SHP77 treated with DMSO at 0.1 percent for 48 hours (cell line): ENCODE measurements at places on chromosomes 3 and 15.

DNA sequence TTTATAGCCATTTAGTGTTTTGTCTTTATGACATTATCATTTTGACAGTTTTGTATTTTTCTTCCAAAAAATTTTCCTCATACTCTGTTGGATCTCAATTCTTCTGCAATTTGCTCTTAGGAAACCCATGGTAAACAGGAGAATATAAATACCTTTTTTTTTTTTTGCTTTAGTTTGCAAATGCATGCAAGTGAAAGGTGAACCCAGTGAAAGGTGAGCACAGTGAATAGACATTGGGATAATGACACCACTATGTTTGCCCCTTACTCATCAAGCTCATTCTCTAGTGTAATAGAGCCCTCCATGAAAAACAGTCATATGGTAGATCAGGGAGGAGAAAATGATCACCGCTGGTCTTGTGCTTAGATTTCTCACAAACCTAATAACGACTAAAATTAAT, 59.0 kb upstream of the TRPC1 start:
- no peak for DNase-seq

GRCh38 chr3:45938864-45939263, 4.4 kb upstream of the CXCR6 start:
- peak; percentile 53 for DNase-seq

DNA sequence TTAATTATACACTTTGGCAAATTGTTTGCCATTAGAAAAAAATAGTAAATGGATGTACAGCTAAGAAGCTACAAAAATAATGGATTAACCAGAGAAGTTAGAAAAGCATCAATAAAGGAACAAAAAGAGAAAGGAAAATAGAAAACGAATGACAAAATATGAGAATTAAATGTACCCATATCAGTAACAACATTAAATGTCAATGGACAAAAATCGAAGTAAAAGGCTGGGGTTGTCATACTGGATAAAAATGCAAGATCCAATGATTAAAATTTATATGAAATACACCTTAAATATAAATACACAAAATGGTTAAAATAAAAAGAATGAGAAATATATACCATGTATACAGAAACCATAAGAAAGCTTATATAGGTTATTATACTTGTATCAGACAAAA, 470.6 kb downstream of the OCA2 start:
- no peak for DNase-seq

DNA sequence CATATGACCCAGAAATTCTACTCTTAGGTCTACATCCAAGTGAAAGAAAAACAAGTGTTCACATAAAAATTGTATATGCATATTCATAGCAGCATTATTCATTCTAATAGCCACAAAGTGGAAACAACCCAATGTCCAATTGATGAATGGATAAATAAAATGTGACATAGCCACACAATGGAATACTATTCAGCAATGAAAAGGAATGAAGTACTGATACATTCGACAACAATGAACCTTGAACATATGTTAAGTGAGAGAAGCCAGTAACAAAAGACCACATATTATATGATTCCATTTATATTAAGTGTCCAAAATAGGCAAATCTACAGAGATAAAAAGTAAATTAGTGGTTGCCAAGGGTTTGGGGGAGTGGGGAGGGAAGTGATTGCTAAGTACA, 70.2 kb upstream of the ACTC1 start:
- DNase-seq: no peak

GRCh38 chr15:62431817-62432216, 266.7 kb upstream of the C2CD4B start:
- no peak for DNase-seq

DNA sequence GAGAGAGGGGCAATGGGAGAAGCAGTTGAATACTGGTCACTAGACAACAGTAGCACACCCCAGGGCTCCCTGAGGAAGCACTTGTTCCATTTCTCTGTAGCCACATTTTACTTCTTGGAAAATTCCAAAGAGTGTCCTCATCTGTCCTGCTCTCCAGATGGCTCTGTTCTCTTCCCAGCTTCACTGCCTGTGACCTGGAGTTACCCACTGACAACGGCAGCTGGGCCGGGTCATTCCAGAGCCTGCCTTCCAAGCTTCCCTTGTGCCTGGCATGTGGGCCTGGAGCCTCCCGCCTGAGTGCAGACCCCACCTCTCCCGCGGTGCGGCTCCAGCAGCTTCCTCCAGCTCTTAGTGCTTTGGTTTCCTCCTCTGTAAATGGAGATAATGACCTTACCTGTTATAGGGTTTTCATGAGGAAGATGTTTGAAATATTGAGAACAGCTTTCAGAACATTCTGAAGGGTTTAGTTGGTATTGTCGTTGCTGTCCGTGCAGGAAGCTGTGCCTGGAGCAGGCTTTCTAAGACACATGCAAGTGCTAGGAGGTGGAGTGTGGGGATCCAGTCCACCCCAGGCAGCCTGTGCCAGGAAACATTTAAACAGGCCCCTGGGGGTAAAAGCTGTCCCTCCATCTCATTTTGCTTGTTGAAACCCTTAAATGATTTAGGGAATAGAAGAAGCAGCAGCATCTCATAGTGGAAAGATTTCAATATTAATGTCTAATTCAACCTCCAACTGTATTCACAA, 24.8 kb downstream of the EFCC1 start:
- no peak for DNase-seq

- no peak for DNase-seq
Measured at GRCh38 chr3:42491881-42492507, 10.4 kb upstream of the VIPR1 start.

DNA sequence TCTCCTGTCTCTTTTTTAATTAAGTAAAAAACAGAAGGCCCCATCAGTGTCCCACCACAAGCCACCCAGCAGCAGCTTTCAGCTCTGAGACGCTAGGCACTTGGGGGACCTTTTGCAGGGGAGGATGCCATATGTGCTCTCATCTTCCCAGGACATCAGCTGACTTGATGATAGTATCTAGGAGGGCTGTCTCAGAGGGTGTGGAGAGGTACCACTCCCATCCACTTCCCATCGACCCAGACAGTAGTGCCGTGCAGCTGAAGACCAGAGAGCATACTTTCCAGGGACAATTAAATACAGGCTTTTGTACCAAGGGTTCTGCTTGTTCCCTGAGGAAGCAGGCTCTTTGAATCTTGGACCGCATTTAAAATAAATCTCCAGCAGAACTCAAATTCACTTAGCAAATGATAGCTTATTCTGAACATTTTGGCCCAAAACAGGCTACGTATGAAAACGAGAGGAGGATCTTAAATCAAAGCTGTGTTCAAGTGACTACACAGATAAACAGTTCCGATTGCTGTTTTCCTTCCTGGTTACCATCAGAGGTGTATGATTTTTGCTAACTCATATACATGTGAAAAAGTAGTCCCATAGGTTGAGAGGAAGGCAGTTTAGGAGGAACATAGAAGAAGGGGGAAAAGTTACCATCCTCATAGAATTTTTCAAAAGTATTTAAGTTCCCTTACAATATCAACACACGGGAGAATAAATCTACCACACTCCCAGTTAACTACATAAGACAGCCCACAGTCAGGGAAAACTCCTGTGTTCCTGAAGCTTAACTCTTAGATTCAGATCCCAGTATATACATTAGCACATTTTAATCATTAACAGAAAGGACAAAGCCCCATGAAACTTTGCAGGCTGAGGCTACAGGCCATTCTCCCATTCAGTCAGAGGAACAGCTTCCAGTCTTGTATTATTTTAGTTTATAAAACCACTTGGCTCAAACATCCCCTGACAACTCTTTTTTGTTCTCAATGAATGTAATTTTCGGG, 9.5 kb downstream of the WNT5A start:
- no peak for DNase-seq

- no peak for DNase-seq
Measured at GRCh38 chr3:151197981-151198767, 4.8 kb downstream of the GPR171 start.

DNA sequence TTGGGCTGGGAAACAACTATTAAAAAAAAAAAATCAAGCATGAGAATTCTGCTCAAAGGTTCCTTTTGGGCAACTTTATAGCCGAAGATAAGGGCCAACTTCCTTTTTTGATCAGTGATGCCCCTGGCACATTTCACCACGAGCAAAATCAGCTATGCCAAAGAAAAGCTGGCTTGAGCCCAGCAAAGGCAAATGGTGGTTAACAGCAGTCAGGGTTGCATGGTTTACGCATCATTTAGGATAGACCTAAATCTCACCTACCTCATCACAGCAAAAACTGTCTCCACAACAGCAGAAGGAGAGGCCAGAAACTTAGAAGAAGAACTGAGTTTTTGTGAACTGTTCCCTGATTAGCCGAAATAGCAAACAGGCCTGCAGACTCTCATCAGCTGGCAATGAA, 220.1 kb upstream of the CDIN1 start:
- no peak for DNase-seq

DNA sequence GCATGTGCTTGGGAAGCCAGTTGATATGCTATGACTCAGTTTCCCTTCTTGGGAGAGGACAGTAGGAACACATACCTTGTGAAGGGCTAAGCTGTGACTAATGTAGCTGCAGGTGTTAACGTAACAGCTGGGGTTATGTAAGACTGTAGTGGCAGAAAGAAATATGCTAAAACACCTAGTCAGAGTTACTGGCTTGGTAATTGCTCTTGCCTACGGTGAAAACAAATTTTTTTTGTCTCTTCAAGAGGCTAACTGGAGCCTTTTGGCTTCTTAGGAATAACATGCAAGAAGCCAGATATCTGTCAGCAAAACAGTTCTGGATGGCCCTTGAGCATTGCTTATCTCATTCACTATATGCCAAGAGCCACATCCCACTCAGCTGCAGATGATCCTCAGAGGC, 1.4 kb downstream of the MAPKBP1 start:
- no peak for DNase-seq

- DNase-seq: no peak
Measured at GRCh38 chr3:39101022-39101689, 6.3 kb downstream of the GORASP1 start.

- no peak for DNase-seq
Measured at GRCh38 chr3:113927556-113927955, 20.3 kb upstream of the ZDHHC23 start.

- no peak for DNase-seq
Measured at GRCh38 chr15:58918239-58918638, 15.2 kb downstream of the SLTM start.

GRCh38 chr15:64990168-64990470, 405 bp upstream of the SPG21 start:
- DNase-seq: peak; percentile 72

GRCh38 chr3:16455966-16456365, 57.5 kb downstream of the RFTN1 start:
- no peak for DNase-seq

GRCh38 chr3:162366166-162366766, 869.7 kb downstream of the OTOL1 start:
- no peak for DNase-seq

DNA sequence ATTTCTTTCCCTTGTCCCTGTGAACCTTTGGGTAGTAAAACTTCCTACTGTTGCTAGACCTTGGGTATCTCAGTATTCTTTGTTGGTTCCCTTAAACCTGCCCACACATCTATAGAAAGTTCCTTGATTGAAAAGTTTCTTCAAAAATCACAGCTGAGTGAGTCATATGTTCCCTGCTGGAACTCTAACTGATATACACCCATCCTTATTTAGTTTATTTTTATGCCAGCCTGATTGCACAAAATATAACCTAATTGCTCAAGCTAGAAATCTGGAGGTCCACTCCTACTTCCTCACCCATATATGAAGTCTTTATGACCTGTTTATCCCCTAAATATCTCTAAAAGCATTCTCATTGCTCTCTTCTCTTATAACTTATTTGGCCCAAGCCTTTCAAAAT, 13.7 kb upstream of the GJD2 start:
- DNase-seq: no peak

DNA sequence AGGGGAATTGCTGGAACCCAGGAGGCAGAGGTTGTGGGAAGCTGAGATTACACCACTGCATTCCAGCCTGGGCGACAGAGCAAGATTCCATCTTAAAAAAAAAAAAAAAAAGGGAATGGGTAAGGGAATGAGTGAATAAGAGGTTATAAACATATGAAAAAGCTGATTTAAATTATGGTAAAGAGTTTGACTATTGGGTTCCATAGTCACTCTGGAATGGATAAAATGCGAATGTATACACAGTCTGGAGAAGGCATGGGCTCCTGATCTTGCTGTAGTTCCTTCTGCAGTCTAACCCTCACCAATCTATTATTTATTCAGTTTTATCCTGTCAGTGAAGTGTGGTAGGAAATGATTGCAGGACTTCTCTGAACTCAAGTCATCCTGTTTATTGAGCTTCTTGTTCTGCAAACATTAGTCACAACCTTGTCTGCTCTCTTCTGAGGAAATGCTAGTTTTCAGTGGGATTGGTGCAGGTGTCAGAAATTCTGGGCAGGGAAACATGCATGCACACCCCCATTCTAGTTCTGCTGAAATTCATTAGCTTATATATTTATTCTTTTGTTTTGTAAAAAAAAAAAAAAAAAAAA, 190.9 kb upstream of the CFAP20DC start:
- no peak for DNase-seq

- no peak for DNase-seq
Measured at GRCh38 chr3:10772271-10773161, 43.5 kb upstream of the SLC6A11 start.

- DNase-seq: no peak
Measured at GRCh38 chr15:63136742-63137141, 15.1 kb downstream of the LACTB start.

DNA sequence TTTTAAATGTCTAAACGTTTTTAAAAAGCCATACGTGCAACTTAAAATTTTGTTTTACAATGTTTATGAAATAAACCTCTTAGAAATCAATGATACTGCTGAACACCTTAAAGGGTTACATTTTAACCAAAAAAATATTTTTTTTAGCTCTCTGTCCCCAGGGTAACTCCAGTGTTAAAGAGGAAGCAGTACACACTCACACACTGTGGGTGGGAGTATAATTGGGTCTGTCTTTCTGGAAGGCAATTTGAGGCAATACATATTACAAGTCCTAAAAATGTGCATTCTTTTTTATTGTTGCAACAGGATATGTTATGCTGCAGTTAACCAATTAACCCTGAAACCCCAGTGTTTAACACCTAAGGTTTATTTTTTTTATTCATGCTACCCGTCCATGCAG, 34.1 kb downstream of the WHAMM start:
- DNase-seq: no peak

- peak; percentile 15 for DNase-seq
Measured at GRCh38 chr3:60948488-60948887, 302.8 kb downstream of the FHIT start.

- DNase-seq: no peak
Measured at GRCh38 chr3:196995646-196996355, 27.2 kb upstream of the PIGZ start.

DNA sequence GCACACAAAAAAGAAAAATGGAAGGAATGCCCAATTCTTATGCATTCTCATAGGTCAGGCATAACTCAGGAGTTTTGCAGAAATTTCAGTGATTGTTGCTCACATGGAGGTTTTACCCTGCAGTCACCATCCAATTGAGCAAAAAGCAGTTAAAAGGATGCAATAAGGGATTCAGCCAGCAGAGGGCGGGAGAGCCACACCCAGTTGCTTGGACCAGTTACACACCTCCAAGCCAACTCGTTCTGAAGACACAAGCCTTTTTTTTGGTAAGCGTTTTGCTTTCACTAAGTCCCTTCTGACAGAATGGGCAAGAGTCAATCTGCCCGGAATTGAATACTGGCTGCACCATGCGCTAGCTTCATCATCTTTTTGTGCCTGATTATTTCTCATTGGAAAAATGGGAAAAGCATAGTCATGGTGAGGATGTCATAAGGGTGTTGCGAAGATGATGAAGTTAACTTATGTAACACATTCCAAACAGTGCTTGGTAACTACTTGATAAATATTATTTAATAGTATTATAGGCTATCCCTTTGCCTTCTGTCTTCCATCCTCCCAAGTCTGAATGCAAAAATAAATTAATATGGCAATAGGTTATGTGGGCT, 154.4 kb upstream of the SGO1 start:
- peak; percentile 33 for DNase-seq

- no peak for DNase-seq
Measured at GRCh38 chr3:141108039-141108438, 56.9 kb downstream of the SPSB4 start.

GRCh38 chr3:152069871-152070270, 196.4 kb downstream of the SUCNR1 start:
- DNase-seq: no peak
